ENCODE measurements at places on chromosomes 7 and 10.

DNA sequence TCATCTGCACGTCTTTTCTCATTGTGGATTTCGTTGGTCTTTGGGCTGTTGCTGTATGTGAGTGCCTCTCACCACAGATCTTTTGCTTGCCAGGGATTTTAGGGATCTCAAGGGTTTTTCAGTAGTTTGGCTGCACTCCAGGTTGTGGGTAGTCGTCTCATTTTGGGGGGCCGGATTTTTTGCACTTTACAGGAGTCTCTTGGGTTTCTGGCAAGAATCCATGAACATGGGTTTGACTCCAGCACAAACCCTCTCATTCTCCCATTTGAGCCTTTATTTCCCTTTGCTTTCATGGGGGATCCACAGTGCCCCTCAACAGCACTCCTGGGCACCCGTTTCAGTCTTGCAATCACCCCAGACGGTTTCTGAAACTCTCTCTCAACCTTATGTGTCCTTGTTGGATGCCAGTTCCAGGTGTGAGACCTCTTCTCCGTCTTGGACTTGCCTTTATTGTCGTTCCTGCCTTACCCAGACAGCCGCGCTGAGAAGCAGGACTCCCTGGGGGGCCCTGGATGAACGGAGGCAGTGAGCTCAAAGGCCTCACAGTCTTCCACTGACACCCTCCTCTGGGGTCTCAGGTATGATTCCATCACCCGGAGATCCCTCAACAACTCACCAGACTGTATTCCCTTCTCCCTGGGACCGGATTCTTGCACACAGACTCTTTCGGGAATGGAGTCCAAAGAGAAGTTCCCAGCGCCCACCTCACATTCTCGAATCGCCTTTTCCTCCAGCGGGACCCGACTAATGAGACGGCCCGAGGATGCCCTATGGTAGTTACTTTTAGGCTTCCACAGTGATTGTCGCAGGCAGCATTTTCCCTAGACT, 18.8 kb upstream of the ZNF273 start:
- no peak for DNase-seq

DNA sequence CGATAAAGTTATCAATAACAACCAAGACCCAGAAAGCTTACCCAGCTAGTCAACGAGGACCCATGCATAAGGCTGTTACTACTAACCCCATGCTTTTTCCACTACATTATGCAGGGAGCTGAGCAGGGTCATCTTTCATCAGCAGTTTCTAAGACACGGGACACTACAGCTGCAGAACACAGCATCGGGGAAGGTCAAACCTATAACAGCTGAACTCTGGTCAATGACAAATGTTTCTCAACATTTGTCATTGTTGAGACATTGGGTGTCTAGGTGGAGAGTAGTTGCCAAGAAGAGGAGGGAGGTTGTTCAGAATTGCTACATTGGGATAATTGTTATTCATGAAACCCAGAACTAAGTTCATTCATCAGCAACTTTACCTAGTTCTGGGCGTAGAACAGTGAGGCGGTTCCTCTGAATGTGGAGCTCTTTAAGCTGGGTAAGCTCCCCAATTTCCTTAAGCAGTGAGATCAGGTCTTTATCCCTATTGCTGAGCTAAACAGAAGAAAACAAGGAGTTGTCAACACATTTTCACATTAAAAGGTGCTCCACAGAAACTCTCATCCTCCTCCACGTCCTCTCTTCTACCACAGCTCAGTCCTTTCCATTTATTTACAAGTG, 105.6 kb downstream of the ZNF22 start:
- no peak for DNase-seq

GRCh38 chr7:141232286-141233051, 158.6 kb downstream of the TMEM178B start:
- DNase-seq, result no peak

DNA sequence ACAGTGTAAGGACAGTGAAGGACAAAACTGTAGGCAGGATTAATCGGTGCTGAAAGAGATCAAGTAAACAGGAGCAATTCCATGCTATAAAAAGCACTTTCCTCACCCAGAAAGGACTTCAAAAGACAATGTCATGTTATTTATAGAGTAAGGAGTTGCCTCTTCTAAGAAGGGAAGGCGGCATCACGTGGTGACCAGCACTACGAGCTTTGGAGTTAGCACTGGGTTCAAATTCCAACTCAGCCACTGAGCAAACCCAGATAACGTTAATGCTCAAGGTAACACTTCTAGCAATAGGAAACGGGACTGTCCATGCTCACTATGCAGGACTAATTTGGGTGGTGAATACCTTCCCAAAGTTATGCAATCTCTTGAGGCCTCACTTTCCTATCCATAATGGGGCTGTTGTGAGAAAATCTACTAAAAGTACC, 715 bp upstream of the PANK1 start:
- DNase-seq, result no peak
